Fibroblast of skin of right biceps (primary cell): ENCODE measurements at places on chromosomes 6 and 20.

DNA sequence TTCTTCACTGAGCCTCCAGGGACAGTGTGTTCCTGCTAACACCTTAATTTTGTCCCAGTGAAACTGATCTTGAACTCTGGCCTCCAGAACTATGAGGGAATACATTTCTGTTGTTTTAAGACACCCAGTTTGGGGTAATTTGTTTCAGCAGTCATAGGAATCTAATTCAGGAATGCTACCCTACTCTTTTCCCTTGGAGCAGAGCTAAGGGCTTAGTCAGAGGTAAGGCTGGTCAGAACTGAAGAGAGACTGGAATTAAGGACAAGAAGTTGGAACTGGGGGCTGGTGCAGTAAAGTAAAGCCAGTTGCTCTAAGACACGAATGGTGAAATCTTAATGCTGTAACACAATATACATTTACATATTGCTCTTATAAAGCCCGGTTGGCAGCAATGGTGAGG is 809.7 kb downstream of the MAFB start:
- DNase-seq = peak; percentile 68

DNA sequence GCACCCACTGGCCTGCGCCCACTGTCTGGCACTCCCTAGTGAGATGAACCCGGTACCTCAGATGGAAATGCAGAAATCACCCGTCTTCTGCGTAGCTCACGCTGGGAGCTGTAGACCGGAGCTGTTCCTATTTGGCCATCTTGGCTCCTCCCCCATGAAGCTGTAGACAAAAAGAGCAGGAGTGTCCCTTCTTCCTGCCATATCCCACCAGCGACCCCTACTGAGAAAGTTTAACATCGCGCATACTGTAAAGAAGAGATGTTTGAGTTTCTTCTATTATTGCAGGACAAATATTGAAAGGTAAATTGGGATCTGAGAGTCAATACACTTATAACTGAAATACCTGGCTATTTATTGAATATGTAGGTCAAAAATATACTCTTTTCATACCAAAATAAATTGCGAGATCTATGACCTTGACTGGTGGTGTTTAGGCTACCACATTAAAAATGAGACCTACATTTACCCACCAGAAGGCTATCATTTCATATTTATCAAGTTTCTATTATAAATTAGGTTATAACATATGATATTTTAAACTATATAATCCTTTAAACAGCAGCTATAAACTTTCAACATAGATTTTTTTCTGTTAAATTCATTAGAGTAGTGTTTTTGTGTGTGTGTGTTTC is 586.3 kb downstream of the HTR1B start:
- DNase-seq = peak; percentile 22

DNA sequence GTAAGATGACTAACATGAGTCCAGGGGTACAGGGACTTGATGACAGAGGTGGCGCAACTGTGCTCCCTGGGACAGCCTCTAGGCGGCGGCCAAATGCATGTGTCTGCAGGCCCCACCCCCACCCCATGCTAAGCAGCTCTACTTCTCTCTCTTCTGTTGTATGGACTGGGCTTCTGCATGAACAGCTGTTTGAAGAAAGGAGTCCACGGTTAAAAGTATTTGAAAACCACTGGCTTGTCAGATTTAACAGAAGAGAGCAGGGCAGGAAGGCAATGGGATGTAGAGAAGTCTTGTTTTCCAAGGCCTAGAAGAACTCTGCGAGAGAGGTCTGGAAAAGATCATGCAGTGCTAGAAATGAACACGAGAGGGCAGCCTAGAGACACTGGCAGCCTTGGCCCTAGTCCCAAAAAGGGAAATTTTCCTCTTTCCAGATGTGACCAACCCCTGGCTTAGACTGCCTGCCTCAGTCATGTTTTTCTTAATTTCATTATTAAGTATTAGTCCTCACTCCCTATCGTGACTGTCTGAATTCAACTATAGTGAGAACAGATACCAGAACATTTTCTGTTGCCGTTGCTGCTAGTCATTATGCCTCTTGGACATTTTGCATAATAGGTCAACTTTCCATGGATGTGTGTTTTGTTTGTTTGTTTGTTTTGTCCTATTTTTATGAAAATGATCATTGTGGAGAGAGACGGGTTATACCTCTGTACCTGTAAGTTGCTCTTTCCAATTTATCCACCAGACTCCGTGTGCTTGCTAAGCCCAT is 265.0 kb downstream of the ADGRG6 start:
- DNase-seq = peak; percentile 55

DNA sequence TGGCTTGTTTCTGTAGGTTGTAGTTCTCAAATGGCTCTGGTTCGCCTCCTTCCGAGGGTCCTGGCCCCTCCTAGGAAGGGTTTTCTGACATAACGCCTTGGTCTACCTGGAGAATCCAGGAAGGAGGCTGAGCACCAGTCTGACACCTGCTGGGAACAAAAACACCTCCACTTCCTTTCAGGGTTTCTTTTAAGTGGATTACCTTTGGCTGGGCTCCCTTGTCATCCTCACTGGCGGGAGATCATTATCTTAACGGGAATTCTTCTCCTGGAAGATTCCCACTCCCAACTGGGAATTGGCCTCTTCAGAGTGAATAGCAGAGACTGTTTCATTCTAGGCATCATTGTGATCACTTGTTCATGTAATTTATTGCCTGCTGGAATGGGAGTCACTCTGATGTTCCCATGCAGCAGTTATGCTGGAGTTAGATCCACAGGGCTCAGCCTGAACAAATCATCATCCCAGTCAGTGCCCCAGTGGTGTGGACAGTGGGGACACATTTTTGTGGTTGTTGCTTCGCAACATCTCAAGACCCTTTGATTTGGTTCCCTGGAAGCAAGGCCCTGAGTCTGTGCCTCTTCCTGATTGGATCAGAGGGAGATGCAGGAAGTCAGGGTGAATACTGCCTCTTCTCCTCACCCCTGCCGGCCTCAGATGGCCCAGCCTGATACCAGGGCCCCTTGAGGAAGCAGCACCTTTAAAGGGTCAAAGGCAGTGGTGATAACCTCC is 49.1 kb downstream of the LYRM2 start:
- no peak for DNase-seq

- DNase-seq = peak; percentile 95
Measured at GRCh38 chr6:11616200-11616611, 78.7 kb downstream of the TMEM170B start.

- DNase-seq = peak; percentile 28
Measured at GRCh38 chr6:41785689-41786450, 1.6 kb upstream of the TOMM6 start.

DNA sequence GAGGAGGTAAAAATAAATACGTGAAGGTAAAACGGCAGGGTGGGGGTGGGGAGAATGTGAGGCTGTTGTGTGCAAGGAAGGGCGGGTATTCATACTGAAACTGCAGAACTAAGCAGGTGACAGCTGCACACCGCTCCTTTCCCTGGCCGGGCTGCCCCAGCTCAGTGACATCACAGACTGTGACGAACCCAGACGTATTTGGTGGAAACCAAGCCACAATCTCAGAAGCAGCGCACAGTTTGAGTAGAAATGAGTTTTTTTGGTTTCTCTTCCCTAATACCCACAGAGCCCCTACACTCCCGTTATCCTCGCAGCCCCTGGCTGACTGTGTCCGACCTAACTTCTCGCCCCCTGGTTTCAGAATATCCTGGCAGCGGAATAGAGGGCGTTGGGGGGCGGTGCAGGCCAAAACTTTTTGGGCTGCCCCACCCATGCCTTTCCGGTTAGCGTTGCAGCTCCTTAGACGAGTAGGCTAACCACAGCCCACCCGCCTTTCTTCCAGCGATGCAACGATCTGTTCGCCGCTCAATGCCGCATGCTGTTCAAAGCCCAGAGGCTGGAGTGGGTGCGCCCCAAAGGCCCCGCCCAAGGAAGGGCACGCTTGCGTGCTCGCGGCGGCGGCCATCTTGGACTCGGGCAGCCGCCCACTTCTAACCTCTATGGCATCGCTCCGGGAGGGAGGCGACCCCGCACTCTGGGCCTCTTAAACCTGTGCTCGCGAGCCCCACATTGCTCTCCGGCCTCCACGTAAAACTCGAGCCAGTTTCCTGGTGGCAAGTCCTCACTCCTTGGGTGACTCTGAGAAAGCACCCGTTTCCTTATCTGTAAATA is 9.1 kb downstream of the BAK1 start:
- DNase-seq = peak; percentile 73

DNA sequence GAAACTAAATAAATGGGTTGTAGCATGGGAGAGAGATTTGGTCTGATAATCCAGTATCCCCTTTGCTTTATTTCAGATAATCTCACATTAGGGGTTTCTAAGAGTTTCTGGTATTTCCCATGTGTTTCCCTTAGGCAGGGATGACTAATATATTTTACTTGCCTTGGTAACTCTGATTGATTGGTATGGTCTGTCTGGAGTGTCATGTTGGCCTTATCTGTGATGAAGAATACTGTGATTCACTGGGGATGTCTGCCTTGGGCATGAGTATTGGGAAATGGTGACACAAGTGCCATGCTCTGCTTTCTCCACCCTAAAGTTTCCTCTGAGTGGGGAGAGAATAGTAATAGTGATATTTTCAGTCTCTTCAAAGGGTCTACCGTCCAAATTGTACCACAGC is 10.1 kb downstream of the SLC22A2 start:
- peak; percentile 6 for DNase-seq

DNA sequence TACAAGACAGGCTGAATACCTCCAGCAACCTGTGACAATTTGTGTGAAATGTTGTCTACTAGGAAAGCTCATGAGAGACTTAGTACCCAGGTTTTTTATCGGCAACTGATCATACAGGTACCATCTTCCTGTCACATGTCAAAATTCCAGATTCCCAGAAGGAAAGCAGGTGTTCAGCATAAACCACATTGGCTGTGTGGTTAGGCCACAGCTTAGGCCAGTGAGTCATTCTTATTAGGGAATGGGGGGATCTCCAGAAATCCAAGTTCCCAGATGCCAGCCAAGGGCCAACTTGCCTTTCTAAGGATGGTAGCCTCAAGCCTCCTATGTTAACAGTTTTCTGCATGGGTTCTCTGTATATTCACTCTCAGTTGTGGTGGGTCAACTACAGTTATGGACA is 65.9 kb downstream of the FAM184A start:
- DNase-seq = no peak

GRCh38 chr20:62969179-62969760 is 16.8 kb downstream of the SLC17A9 start:
- DNase-seq = no peak

DNA sequence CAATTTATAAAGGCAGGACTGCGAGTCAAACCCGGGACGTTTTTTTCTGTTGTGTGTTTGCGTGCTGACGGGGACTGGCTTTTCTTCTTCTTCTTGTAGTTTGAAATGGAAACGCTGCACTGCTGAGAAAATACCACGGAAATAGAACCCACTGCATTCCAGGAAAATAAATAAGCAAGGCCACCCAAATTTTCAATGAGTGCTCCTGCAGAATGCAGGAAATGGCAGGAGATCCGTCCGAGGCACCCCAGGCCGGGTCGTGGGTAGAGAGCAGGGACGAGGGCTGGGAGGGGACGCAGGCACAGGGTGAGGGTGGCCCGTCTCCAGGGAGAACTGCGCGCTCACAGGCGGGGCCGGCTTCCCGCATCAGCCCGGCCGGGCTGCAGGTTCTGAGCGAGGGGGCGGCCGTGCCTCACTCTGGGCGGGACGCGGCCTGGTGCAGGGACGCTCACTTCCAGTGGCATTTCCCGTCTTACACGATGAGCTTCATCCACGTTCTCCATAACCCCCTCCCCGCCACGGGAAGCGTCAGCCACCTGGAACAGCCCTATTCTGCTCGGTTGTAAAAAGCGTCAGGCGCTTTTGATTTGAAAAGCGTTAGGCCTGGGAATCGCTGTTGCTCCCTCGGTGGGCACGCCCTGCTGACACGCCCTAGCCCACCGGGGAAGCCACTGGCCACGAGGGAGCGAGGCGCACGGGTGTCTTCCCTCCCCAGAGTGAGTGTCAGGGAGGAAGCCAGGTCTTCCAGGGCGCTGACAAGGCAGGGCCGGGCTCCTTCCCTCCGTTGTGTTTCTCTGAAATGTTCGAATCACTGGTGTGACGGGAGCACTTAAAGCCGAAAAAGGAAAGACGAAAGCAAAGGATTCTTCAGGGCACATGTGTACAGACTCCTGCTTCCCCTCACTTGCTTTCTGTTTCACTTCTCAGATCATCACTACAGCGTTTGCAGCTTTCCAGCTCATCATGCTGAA is 17.9 kb upstream of the EXOC2 start:
- DNase-seq = peak; percentile 53

- no peak for DNase-seq
Measured at GRCh38 chr6:55888917-55889316, 13.5 kb upstream of the BMP5 start.

GRCh38 chr6:135837735-135838449 is 13.6 kb upstream of the PDE7B start:
- DNase-seq = no peak

DNA sequence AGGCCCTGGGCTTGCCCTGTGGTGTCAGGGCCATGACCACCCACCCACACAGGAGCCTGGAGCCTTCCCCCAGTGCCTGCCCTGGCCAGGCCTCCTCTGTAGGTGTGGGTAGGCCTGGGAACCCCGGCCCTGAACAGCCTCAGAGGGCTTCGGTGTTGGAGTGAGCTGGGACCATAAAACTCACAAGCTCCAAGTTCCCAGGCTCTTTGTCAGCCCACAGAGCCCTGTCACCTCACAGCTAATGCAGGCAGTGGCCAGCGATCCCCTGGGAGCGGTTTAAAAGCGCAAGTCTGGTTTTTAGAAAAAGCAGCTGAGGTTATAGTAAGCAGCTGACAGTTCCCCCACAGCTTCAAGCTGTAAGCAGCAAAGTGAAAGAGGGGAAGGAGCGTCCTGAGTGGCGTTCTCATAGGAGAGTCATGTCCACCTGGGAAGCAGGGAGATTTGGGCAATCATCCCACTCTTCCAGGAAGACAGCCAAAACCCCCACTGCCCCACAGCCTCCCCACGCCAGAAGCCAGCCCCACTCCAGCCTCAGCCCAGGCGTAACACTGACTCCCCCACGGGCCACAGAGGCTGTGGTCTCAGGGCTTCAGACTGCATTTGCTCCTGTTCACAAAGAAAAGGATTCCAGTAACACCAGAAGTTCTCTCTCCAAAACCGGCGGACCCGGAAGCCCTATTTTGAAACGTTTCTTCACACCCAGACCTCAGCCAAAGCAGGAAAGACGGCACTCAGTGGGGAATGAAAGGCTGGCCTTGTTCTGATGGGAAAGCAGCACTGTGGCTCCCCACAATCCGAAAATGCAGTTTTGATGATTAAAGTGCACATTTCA is 34.3 kb upstream of the FOXC1 start:
- peak; percentile 47 for DNase-seq

DNA sequence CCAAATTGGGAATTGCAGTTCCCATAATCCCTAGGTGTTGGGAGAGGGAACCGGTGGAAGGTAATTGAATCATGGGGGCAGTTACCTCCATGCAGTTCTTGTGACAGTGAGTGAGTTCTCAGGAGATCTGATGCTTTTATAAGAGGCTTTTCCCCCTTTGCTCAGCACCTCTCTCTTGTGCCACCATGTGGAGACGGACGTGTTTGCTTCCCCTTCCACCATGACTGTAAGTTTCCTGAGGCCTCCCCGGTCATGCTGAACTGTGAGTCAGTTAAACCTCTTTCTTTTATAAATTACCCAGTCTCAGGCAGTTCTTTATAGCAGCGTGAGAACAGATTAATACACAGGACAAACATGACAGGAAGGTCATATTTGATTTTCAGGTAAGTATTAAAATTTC is 25.3 kb upstream of the HECA start:
- peak; percentile 48 for DNase-seq

- no peak for DNase-seq
Measured at GRCh38 chr6:64712606-64713005, 994.4 kb downstream of the EYS start.

- peak; percentile 66 for DNase-seq
Measured at GRCh38 chr6:63844287-63844686, 208.7 kb downstream of the PHF3 start.
